GM12865 (cell line): ENCODE measurements at places on chromosomes 13 and 19.
A peak's percentile ranks its signal among the peaks of the same experiment; 100 is the strongest.

GRCh38 chr13:98500963-98501421, 75.9 kb downstream of the STK24 start:
- DNase-seq: peak; percentile 87

- peak; percentile 49 for DNase-seq
These were observed 6.1 kb downstream of the SH2D3A start for GRCh38 chr19:6761053-6761676.

- no peak for DNase-seq
These were observed 16.4 kb upstream of the WASF3 start for GRCh38 chr13:26541041-26541440.

- no peak for DNase-seq
These were observed 64.2 kb downstream of the SOX1 start for GRCh38 chr13:112131081-112131712.

DNA sequence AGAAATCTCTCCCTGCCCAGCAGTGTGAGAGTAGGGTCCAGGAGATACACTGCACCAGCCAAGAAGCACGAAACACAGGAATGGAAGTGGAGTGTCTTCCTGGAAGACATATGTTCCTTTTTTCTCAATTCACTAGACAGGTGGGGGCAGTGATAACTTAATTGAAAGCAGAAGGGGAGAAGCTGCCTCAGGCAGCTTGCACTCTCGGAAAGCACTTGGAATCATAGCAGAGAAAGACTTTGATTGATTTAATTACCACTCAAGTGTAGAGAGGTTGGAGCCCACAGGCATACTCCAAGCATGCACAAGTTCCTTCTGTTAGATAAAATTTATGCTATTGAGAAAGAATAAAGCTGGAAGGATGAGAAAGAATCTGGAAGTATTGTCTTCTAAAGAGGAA, 249.4 kb downstream of the SLITRK6 start:
- DNase-seq: no peak

GRCh38 chr13:20241593-20241992, 9.5 kb upstream of the GJB6 start:
- no peak for DNase-seq

DNA sequence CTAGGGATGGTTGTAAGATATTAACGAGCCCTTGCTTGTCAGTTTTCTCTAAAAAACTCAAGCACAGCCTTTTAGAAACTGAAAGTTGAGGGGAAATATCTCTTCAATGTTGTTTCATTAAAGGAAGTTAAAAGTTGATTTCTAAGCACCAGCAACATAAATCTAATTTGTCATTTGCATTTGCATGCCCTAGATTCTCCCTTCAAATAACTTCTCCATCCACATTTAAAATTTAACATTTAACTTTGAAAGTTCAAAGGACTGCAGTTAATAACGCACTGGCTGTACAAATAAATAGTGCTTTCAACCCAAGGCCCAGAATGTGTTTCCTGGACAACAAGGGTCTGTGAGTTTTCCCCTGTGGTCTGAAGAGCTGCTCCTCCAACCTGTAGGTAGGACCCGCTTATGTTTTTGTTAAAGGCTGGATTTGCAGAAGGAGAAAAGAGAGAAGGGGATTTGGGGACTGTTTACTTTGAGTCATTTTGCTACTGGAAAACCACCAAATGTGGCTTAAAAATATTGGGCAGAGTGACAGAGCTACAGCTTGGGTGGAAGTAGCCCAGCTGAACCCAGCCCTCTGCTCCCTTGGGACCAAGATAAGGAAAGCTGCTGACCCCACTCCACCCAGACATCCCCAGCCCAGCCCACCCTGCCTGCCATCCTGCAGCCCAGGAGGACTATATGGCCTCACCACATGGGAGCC, 39.8 kb downstream of the TNFRSF19 start:
- DNase-seq: peak; percentile 63

GRCh38 chr13:102817907-102818306, 19.0 kb downstream of the BIVM start:
- DNase-seq: no peak
